ENCODE measurements at places on chromosomes 16 and 17. TPM values are rescaled to one million over a fixed set of nuclear protein-coding genes. Genes with fewer than 3 reads are reported as not detected.

Gene CSH1
- not detected for total RNA-seq

Gene TP53TG3F
- not detected for total RNA-seq

Gene IL21R
- total RNA-seq: not detected

Gene ASPHD1
- 64.1 TPM for total RNA-seq

Gene CCL1
- total RNA-seq: not detected

Gene CDK3
- total RNA-seq: 9.4 TPM

DNA sequence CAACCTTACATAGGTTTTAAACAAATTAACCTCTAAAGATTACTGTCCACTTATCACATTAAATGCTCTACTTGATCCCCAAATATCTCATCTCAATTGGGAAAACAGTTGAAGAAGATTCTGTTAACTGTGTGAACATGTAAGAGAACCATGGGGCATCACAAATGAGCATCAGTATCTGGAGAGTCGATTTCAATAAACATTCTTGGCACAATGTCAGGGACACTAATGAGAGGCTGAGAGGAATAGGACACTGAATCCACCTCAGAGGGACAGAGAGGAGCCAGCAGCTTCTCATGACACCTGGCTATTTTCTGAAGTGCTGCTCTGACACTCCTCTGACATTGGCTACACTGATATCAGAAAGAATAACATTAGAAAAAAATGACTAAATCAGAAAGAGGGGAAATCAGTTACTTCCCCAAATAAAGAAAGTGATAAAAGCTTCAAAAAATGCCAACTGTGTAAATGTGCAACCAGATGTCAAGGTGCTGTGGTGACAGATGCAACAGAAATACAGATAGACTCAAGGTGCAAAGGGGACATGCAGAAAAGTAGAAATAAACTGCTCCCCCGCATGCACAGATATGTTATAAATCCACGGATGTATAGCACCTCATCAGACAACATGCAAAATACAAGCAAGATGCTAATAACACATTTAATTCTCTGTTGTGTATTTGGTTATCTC is 67.4 kb downstream of the SNX11 start:
- no peaks in the 10 kb centered on the region for H3K4me1 ChIP-seq
- DNase-seq: no peak
- peaks cover 14% of the 10 kb centered on the region for H3K27me3 ChIP-seq

GRCh38 chr16:87374313-87374712 is 9.3 kb downstream of the FBXO31 start:
- peaks cover 14% of the 10 kb centered on the region for H3K36me3 ChIP-seq
- DNase-seq: no peak
- no peaks in the 10 kb centered on the region for H3K27me3 ChIP-seq
- H3K4me3 ChIP-seq: no peak overlapping the region

DNA sequence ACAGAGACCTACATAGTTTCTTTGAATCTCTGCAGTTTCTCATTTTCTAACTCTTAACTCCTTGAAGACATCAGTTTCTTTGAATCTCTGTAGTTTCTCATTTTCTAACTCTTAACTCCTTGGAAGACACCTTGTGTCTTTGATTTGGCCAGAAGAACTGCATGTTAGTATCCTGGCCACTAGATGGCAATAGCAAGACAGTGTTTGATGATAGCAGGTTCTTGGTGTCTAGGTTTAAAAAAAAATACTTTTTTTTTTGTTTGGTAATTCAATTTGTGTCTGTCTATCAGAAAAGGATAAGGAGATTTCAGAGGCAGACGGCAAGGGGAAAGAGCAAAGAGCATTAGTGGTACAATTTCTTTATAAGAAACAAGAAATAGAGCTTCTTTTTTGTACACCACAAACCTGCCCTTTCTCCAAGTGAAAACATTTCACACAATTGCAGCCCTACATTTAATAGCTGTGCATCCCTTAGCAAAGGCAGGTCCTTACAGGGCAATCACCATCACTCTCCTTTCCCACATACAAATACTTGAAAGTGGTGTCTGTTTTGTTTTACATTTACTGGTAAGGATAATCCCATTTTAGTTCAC is 1324.9 kb upstream of the CDH8 start:
- DNase-seq: peak; percentile 23
- no peaks in the 10 kb centered on the region for H3K36me3 ChIP-seq
- no peak overlapping the region for H3K27ac ChIP-seq

DNA sequence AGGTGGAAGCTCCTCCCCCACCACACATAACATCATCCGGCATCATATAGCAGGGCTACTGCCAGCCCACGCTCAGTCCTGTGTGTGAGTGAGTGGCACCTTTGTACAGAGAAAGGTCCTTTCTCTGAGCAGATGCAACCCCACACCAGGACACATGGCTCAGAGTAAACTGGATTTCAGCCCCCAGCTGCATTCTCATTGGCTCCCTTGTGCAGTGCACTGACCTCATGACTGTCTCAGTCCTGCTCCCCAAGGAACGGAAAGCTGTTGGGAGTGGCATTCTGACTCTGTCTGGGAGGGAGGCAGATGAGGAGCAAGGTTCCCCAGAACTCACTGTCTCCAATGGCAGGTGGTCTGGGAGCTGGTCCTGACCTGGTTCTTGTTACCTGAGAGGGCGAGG is 244.1 kb downstream of the PHKB start:
- H3K27me3 ChIP-seq: no peaks in the 10 kb centered on the region
- no peak overlapping the region for H3K27ac ChIP-seq
- H3K36me3 ChIP-seq: no peaks in the 10 kb centered on the region
- H3K4me1 ChIP-seq: no peaks in the 10 kb centered on the region

- no peaks in the 10 kb centered on the region for H3K36me3 ChIP-seq
- no peak overlapping the region for H3K27ac ChIP-seq
- no peak overlapping the region for H3K4me3 ChIP-seq
Measured at GRCh38 chr16:86827521-86827920, 249.2 kb downstream of the FOXL1 start.

DNA sequence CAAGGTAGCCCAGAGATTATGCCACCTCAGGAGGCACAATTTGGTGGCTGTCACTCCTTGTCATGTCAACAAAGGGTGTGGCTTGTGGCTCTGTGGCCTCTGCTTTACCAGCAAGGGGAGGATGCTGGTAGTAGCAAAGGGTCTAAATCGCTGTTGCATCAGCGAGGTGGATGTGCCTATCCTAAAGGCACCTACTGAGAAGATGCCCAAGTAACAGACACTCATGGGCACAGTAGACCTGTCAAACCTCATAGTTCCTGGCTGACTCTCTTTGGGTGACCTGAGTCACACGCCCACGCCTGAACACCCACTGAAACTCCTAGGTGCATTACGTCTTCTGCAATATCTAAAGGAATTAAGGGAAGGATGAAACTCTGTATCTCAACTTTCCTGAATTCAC is 139.5 kb downstream of the PRKCB start:
- DNase-seq: no peak
- no peak overlapping the region for H3K27ac ChIP-seq
- H3K36me3 ChIP-seq: no peaks in the 10 kb centered on the region

GRCh38 chr16:46857368-46857945 is 26.5 kb upstream of the C16orf87 start:
- H3K36me3 ChIP-seq: peaks cover 12% of the 10 kb centered on the region
- H3K27me3 ChIP-seq: no peaks in the 10 kb centered on the region
- H3K4me3 ChIP-seq: no peak overlapping the region
- peaks cover 53% of the 10 kb centered on the region for H3K4me1 ChIP-seq
- peak; percentile 30 for DNase-seq

- no peaks in the 10 kb centered on the region for H3K4me1 ChIP-seq
- no peak overlapping the region for H3K27ac ChIP-seq
- peaks cover 37% of the 10 kb centered on the region for H3K27me3 ChIP-seq
- no peak overlapping the region for H3K4me3 ChIP-seq
- no peaks in the 10 kb centered on the region for H3K36me3 ChIP-seq
- DNase-seq: peak; percentile 86
Measured at GRCh38 chr17:32319548-32319905, 22.4 kb downstream of the C17orf75 start.

GRCh38 chr16:66271074-66272060 is 95.1 kb upstream of the CDH5 start:
- peak overlapping the region; percentile 11 for H3K4me3 ChIP-seq
- no peak overlapping the region for H3K27ac ChIP-seq
- DNase-seq: no peak
- peaks cover 33% of the 10 kb centered on the region for H3K4me1 ChIP-seq
- H3K27me3 ChIP-seq: peaks cover 58% of the 10 kb centered on the region

DNA sequence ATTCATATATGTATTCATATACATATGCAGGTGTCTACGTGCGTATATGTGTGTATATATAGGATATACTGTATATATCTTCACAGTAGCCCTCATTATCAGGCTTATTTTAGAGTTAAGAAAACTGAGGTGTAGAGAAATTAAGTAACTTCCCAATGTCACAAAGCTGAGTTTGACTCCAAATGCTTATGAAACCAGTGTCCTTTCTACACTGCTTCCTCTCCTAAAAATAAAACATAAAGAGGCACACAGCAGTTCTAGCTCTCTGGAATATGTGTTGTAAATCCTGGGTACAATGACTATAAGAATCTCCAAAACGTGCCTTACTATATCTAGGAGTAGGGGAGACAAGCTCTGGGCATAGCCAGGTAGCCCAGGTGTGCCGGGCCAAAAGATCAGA is 40.0 kb upstream of the CCL1 start:
- no peaks in the 10 kb centered on the region for H3K36me3 ChIP-seq
- no peak for DNase-seq
- H3K27ac ChIP-seq: no peak overlapping the region
- H3K27me3 ChIP-seq: peaks cover 76% of the 10 kb centered on the region

DNA sequence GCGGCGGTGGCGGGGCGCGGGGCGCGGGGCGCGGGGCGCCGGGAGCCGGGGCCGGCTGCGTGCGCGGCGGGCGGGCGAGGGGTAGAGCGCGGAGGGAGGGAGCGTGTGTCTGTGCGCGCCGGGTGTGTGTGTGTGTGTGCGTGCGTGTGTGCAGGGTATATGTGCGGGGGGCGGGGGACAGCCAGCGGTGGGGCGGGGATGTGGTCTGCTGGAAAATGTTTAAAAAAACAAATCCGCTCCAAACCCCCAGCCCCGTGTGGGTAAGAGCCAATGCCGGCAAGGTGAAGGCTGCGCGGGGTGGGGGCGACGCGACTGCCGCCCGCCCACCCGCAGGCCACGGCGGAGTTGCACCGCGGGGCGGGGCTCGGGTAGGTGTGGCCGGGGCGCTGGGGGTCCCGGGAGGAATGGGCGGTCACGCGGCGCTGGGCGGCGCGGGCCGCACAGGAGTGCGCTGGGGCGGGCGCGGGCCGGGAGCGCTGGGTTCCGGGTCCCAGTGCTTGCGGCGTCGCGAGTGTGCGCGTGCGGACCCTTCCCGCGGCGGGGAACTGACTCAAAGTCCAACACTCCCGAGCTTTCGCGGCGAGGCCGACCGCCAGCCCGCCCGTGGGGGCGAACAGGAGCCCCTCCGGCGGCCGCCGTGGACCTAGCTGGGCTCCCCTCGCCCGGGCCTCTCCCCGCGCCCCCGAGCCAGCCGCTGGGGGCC is at the start of gene CYGB:
TSS of gene CYGB (minus strand) at position 132 of the 703 bp plus-strand sequence. CDS start 167 bp downstream, outside the sequence.
- peaks cover 69% of the 10 kb centered on the region for H3K27me3 ChIP-seq
- no peaks in the 10 kb centered on the region for H3K36me3 ChIP-seq
- no peak within 1 kb of the TSS for H3K27ac ChIP-seq
- DNase-seq: no peak
- no peaks in the 10 kb centered on the region for H3K4me1 ChIP-seq

DNA sequence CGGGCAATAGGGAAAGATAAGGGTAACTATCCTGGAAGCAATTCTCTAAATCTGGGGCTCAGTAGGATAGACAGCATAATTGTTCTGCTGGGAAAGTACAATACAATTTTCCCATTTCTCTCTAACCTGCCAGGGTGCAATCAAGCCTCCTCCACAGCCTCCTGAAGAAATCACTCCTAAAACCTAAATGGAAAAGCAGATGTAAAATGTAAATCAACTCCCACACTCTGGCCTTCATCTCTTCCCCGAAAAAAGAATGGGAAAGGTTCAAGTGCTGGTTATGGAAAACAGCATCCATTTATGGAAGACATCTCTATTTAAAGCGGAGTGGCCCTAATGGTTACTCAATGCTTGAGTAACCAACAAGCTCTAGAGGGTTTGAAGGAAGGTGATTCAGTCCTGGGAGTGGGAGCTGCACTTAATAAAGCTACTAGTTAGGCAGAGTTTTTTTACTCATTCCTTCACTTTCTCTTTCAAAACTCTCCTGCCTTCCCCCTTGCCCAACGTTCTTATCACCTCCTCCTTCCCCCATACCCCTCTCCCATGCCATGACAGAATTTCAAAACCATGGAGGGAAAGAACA is 5.1 kb downstream of the MMD start:
- no peaks in the 10 kb centered on the region for H3K27me3 ChIP-seq
- no peak overlapping the region for H3K27ac ChIP-seq
- H3K4me3 ChIP-seq: no peak overlapping the region
- DNase-seq: no peak
- peaks cover 18% of the 10 kb centered on the region for H3K36me3 ChIP-seq
- peaks cover 35% of the 10 kb centered on the region for H3K4me1 ChIP-seq

DNA sequence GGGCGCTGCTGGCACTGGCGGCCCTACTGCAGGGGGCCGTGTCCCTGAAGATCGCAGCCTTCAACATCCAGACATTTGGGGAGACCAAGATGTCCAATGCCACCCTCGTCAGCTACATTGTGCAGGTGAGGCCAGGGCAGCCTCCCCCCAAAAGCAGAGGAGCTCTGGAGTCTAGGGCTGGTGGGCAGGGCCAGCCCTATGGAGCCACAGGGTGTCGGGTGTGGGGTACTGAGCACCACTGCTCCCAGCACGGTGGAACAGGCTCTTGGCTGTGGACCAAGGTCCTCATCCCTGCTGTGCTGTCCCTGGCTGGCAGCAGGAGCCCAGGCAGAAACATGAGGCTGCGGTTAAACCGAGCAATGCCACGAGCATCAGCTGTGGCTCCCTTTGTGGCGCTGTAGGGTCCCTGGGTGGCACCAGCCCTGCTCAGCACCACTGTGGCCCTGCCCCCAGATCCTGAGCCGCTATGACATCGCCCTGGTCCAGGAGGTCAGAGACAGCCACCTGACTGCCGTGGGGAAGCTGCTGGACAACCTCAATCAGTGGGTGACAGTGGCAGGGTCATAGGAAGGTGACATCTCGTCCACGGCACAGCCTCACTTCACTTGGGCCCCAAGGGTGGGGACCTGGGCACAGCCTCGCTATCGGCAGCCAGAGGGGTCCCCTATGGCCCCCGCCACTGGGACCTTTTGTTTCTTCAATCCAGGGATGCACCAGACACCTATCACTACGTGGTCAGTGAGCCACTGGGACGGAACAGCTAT is 1.1 kb downstream of the DNASE1 start:
- no peak for DNase-seq
- H3K27ac ChIP-seq: no peak overlapping the region
- H3K4me1 ChIP-seq: no peaks in the 10 kb centered on the region
- no peaks in the 10 kb centered on the region for H3K27me3 ChIP-seq
- peaks cover 71% of the 10 kb centered on the region for H3K36me3 ChIP-seq

DNA sequence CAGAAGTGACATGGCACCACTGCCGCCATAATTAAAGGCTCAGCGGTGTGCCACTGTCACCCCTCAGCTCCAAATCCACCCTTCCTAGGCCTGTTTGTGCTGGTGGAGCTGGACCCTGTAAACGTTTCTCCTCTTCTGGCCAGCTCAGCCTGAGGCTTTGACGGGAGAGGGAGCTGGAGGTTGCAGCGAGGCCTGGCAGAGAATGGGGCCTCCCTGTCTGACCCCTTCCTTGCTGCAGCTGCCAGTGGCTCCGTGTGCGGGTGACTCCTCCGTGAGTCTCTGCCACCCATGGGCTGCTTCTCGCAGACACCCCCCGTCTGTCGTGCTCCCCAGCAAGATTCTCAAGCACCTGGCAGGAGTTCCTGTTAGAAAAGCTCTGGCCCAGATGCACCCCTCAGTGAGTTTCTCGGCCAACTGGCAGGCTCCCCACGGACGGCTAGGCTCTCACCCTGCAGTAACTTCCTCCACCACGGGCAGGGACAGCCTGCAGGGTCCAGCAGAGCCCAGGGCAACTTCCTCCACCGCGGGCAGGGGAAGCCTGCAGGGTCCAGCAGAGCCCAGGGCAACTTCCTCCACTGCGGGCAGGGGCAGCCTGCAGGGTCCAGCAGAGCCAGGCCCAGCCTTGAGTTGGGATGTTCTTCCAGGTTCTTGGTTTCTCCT is 4.7 kb upstream of the CHMP6 start:
- H3K4me1 ChIP-seq: no peaks in the 10 kb centered on the region
- peaks cover 21% of the 10 kb centered on the region for H3K36me3 ChIP-seq
- no peak overlapping the region for H3K4me3 ChIP-seq
- DNase-seq: no peak

All from Calu3 (cell line).